ENCODE measurements at places on chromosomes 3 and 15.

DNA sequence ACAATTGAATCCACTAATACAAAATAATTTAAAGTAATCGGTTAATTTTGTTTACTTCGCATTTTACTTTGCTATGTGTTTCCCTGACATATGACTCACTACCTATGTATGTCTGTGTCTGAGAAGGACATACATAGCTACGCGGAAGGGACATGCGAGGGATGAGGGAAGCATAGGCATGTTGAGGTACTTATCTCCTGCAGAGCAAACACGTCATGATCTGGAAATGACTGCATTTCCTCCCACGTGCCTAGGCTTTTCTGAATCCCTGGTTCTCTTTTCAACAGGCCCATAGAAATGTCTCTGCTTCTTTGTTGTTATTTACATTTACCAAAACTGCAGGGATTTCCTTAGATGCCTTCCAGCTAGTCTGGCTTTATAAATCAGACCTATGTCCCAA lies 27.5 kb downstream of the ALCAM start:
- no peak for DNase-seq

GRCh38 chr15:31081588-31082250 lies 19.8 kb downstream of the TRPM1 start:
- DNase-seq: no peak

DNA sequence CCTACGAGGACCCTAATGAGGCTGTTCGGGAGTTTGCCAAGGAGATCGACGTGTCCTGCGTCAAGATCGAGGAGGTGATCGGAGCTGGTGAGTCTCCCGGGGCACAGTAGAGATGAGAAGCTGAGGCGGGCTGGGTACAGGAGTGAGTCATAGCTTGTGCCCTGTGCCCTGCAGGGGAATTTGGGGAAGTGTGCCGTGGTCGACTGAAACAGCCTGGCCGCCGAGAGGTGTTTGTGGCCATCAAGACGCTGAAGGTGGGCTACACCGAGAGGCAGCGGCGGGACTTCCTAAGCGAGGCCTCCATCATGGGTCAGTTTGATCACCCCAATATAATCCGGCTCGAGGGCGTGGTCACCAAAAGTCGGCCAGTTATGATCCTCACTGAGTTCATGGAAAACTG lies 17.9 kb downstream of the EPHB3 start:
- DNase-seq: no peak

- DNase-seq: no peak
Measured at GRCh38 chr3:46544771-46545503, 21.2 kb downstream of the LRRC2 start.

- peak; percentile 32 for DNase-seq
Measured at GRCh38 chr3:54836871-54837270, 91.0 kb downstream of the LRTM1 start.

GRCh38 chr3:89808680-89809197 lies 701.3 kb downstream of the EPHA3 start:
- DNase-seq: no peak

DNA sequence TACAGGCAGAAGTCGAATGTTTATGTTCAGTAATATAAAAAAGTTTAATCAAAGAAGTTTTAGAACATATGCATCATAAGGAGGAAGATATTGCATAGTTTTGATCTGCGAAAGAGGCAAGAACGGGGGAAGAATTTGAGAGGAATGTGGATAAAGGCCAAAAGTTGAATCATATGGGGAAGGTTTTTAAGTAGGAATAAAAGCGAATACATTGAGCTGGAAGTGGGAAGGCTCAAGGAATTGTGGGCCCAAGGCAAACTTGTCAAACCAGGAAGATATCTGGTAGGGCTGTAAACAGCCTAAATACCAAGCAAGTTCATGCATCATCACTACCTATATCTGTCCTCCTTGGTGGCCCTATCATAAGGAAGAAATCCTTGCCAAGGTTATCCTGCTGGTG lies 186.9 kb downstream of the MAGI1 start:
- no peak for DNase-seq

DNA sequence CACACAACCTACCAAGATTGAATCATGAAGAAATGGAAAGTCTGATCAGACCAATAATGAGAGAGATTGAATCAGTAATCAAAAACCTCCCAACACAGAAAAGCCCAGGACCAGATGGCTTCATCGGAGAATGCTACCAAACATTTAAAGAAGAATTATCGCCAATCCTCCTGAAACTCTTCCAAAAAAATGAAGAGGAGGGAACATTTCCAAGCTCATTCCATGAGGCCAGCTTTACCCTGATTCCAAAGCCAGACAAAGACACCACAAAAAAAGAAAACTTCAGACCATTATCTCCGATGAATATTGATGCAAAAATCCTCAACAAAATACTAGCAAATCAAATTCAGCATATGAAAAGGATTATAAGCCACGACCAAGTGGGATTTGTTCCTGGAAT lies 94.1 kb downstream of the SENP2 start:
- DNase-seq: no peak

DNA sequence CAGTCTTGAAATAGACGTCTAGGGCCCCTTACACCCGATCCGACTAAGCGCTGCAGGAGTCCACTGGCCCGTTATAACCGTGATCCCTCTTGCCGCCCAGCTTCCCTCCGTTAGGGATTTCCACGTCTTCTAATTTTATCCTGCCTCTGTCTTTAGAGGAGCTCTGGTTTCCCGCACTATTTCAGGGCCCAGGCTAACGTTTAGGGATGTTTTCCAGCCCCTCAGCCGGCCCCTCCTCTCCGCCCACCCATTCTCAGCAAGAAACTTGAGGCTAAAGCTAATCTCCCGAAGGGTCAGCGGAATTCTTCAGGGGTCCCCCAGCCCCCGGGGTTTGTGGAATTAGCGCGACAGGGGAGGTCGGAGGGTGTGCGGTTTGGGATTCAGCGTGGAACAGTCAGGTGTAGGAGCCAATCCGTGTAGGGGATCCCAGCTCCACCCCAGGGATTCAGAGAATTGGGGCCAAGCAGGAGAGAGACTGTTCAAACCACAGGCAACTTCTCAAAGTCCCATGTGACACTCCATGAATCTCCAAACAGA lies 1.6 kb downstream of the PTX3 start:
- DNase-seq: no peak

GRCh38 chr3:184359610-184360009 lies 1.8 kb downstream of the CLCN2 start:
- peak; percentile 77 for DNase-seq

GRCh38 chr3:178551916-178552321 lies 15.7 kb downstream of the KCNMB2 start:
- DNase-seq: no peak

- DNase-seq: no peak
Measured at GRCh38 chr3:98018301-98018700, 16.8 kb downstream of the GABRR3 start.

GRCh38 chr15:73540161-73540560 lies 93.0 kb downstream of the NPTN start:
- DNase-seq: no peak

DNA sequence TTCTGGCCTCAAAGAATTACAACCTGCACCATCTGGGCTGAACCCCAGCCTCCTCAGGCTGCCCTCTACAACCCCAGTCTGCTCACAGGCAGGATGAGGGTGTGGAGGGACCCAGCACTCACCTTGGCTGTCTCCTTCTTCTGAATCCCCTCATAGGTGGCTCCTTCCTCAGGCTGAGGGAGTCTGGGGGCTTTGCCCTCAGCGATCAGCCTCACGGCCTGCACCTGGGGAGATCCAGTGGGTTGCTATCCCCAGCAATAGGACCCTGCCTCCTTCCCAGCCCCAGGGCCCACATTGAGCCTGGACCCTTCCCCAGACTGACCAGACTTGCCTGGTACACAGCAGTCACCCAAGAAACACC lies 25.1 kb downstream of the ALDH1L1 start:
- no peak for DNase-seq

- DNase-seq: no peak
Measured at GRCh38 chr3:31067004-31067403, 172.5 kb upstream of the GADL1 start.

GRCh38 chr15:51203797-51204196 lies 109.1 kb upstream of the TNFAIP8L3 start:
- no peak for DNase-seq

- no peak for DNase-seq
Measured at GRCh38 chr3:65398953-65399352, 639.8 kb downstream of the MAGI1 start.

DNA sequence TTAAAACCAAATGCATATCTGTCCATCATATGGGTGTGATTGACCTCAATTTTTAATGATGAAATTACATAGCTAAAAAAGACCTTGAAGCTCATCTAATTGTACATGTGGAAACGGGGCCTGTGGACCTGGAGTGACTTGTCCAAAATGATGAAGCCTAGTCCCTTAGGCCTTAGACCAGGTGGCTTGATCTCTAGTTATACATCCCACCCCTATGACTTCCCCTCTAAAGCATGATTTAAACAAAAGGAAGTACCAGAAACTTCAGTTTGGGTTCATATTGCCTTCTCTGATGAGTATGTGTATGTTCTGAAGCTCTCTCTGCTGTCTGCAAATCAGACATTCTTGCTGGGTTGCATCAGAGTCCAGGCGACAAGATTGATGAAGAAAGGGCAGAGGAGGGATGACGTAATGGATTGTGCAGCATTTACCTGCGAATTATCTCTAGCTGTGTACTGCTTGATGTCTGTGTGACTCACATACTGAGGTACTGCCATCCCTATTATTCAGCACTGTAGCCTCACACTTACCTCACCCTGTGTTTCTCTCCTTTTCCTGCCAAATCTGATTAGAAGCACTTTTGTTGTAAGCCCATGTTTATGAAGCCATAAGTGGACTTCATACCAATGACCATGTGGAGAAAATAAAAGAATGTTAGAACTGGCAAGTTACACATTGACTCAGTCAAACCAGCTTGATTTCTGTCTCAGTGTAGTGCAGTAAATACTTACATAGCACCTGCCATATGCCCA lies 111.5 kb downstream of the FILIP1L start:
- no peak for DNase-seq

DNA sequence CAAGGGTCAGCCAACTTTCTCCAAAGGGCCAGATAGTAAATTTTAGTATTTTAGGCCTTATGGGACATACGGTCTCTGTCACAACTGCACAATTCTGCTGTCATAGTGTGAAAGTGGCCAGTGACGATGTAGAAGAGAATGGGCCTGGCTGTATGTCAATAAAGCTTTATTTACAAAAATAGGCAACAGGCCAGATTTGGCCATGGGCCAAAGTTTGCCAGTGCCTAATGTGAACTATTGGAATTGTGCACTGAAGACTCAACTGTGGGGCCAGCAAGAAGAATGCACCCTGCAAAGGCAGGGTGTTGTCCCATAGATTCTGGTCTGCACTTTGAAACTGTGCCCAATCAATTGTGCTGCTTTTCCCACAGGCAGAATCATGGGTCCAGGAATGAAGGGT lies 69.4 kb upstream of the PRR23E start:
- DNase-seq: no peak

- DNase-seq: no peak
Measured at GRCh38 chr3:127549826-127550467, 40.6 kb downstream of the TPRA1 start.

GRCh38 chr15:26372706-26373105 lies 400.2 kb downstream of the GABRB3 start:
- no peak for DNase-seq

GRCh38 chr3:9276761-9277370 lies 27.4 kb upstream of the SRGAP3 start:
- no peak for DNase-seq

GRCh38 chr3:46629551-46630517 lies 17.5 kb downstream of the FAM240A start:
- DNase-seq: peak; percentile 61

DNA sequence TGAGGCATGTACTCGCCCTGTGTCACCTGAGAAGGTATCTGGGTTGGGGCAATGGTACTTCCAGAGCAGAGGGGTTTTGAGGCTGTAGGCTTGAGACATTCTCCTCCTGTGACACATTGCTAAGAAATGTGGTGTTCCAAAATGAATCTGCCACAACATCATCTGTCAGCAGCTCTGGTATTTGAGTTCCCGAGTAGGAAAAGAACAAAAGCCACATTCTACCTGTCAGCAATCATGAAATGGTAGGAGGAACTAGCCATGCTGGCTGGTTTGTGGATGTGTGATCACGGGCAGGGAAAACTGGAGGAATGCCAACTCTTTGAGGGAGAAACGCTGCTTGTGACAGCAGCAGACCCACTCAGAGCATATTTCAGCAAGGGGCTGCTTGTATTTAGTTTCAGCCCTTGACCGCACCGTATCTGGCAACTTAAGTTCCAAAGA lies 579.4 kb upstream of the TBL1XR1 start:
- no peak for DNase-seq

DNA sequence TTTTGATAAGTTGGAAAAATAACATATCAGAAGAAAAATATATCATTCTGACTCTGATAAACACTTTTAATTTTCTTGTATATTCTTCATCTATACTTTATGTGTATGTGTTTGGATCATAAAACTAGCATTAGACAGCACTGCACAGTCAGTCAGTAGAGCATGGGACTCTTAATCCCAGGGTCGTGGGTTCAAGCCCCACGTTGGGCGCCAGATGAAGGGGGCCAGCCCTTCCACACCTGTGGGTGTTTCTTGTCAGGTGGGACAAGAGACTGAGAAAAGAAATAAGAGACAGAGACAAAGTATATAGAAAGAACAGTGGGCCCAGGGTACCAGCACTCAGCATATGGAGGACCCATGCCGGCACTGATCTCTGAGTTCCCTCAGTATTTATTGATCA lies 546.0 kb upstream of the NR2F2 start:
- DNase-seq: no peak

GRCh38 chr3:16382845-16383244 lies 117.8 kb downstream of the OXNAD1 start:
- no peak for DNase-seq

DNA sequence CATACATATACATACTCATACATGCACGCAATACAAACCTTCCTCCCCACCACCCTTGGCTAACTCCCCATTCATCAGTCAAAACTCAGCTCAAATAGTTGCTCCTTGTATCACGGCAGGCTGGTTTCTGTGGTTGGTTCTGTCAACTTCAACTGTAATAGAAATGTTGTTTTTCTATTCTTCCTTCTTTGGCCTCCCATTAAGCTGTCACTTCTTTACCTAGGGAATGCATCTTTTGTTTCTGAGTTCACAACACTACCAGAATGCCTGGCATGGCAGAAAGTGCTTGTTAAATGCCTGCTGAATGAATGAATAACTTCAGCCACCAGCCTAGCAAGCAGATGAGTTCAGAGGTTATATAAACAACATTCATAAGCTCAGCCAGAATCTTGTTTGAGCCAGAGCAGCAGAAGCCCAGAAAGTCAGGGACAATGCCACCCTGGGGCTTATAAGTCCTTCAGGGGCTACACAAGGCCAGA lies 63.1 kb downstream of the B3GALNT1 start:
- DNase-seq: no peak
